Activated CD4-positive, alpha-beta T cell treated with anti-CD3 and anti-CD28 coated beads, Interleukin-2, Interleukin-6, amounts not matched to agents 100 ng/mL and 50 ng/mL, durations not matched to agents 16 hours and 8 hours (primary cell): ENCODE measurements at places on chromosomes 7 and 10.

DNA sequence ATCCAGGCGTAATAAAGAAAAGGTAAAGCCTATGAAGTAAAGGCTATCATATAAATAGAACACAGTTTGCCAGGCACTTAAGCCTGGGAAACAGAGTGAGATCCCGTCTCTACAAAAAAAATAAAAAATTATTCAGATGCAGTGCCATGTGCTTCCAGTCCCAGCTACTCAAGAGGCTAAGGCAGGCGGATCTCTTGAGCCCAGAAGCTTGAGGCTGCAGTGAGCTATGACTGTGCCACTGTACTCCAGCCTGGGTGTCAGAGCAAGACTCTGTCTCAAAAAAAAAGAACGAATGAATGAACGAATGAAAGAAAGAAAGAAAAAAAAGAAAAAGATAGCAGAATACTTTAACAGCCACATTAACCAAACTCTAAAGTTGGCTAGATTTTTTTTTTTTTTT lies 67.2 kb upstream of the MRLN start:
- no peak for DNase-seq

DNA sequence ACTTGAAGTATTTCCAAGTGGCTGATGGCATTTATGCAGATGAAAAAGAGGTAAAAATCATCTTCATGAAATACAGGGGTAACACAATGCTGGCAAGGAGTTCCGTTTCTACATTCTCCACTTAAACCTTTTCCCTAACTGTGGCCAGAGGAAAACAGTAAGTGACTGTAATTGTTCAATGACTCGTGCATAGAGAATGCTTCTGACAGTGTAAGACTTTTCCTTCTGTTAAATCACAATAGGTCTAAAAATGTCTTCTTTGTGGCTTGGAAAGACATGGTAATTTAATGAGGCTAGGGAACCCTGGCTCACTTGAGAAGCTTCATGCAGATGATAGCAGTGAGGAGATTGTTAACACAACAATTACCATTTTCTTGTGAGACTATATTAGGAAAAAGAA lies 50.3 kb upstream of the RSU1 start:
- no peak for DNase-seq

GRCh38 chr7:94396037-94396431 lies 1.3 kb downstream of the COL1A2 start:
- DNase-seq: no peak

DNA sequence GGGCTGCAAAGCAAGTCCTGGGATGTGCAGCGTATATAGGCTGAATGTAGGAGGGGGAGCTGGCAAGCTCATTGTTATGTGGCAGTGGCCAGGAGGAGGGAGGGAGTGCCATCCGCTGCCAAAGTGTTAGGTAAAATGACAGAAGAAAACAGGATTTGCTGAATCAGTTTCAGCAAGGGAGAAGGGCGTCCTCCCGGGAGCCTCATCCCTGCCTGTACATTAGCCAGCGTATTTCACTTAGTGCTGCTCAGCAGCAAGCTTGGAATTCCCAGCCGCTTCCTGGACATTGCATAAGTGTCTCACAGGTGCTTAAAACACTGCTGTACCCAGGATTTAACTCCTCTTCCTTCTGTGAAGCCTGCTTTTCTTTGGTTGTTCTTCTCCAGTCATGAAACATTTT lies 2.5 kb downstream of the NIPSNAP2 start:
- no peak for DNase-seq

- DNase-seq: no peak
These were observed 173.0 kb upstream of the NEBL start for GRCh38 chr10:21069929-21070700.

DNA sequence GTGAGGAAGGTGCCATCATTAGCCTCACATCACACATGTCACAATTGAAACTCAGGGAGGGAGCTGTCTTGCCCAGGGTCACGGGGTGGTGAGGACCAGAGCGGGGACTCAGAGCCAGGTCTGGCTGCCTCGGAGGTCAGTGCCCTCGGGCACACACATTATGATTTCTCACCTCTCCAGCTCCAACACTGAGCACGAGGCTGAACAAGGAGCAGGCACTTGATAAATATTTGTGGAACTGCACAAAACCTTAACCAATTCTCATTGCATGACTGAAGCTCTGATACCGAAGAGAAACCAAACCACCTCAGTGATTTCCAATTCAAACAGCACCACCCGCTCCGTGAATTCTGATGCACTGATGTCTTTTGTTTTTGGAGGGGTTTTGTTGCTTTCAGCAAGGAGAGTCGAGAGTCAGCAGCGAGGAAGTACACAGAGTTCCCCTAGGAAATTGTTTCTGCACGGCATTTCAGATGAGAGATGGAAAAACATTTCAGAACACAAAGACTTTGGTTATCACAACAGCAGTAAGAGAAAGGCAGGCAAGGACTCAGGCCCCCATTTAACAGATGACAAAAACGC lies 55.3 kb upstream of the ZMIZ1 start:
- DNase-seq: no peak

- peak; percentile 29 for DNase-seq
These were observed at the start of gene MACC1 for GRCh38 chr7:20217193-20217948. TSS of gene MACC1 (minus strand) at chr7:20217384. CDS start at chr7:20161862, 55,522 bp downstream.

DNA sequence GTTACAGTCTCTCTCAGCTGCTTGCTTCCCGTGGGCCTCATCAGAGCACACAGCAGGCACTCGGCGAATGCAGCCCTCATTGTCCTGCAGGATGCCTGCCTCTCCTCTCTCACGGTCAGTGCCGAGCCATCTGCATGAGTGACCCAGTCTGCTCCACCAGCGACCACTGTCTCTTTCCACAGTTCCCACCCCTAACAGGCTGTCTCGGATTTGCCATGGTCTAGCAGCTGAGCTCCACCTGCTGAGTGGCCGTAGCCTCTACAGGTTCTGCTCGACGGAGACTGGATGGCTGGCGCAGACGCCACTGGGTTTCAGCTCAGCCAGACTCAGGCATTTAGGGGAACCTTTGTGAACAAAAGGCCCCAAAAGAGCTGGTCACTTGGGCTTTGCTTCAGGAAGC lies 209.4 kb upstream of the FOXK1 start:
- DNase-seq: no peak

DNA sequence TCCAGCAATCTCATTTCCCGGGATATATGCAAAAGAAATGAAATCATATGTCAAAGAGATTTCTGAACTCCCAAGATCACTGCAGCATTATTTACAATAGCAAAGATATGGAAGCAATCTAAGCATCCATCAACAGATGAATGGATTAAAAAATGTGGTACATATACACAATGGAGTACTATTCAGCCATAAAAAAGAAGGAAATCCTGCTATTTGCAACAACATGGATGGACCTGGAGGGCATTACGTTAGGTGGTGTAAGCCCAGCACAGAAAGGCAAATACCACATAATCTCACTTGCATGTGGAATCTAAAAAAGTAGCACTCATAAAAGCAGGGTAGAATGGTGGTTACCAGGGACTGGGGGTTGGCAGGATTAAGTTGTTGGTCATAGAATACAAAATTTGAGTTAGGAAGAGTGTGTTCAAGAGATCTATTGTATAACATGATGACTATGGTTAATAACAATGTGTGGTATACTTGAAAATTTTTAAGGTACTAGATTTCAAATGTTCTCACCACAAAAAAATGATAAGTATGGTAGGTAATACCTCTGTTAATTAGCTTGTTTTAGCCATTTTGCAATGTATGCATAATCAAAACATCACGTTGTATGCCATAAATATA lies 32.9 kb upstream of the EIF5AL1 start:
- no peak for DNase-seq
